CD8-positive, alpha-beta memory T cell (primary cell): ENCODE measurements at places on chromosomes 6 and 20. TPM values are rescaled to one million over a fixed set of nuclear protein-coding genes. Genes with fewer than 3 reads are reported as not detected.

WASF1 gene
- total RNA-seq: 1.8 TPM

DNA sequence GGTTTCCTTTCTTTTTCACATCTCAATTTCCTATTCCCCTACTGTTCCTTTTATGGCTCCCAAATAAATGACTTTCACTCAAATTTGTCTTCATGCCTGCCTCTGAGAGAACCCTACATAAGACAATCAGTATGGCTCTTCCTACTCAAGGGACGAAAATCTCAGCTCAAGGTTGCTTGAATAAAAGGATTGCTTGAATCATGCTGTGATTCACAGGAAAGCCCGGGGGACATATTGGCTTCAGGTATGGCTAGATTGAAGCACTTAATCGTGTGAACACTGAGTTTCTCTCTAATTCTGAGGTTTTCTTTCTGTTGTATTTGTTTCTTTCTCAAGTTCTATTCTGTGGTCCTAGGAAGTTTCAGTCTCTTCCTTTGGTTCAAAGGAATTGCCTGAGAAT, 140.3 kb upstream of the SULF2 start:
- DNase-seq: no peak
- no peaks in the 10 kb centered on the region for H3K4me1 ChIP-seq
- no peaks in the 10 kb centered on the region for H3K36me3 ChIP-seq
- no peak overlapping the region for H3K4me3 ChIP-seq

GRCh38 chr20:52981051-52981450, 8.9 kb downstream of the TSHZ2 start:
- H3K27me3 ChIP-seq: no peaks in the 10 kb centered on the region
- H3K4me3 ChIP-seq: no peak overlapping the region
- H3K36me3 ChIP-seq: no peaks in the 10 kb centered on the region
- peaks cover 11% of the 10 kb centered on the region for H3K4me1 ChIP-seq

DNA sequence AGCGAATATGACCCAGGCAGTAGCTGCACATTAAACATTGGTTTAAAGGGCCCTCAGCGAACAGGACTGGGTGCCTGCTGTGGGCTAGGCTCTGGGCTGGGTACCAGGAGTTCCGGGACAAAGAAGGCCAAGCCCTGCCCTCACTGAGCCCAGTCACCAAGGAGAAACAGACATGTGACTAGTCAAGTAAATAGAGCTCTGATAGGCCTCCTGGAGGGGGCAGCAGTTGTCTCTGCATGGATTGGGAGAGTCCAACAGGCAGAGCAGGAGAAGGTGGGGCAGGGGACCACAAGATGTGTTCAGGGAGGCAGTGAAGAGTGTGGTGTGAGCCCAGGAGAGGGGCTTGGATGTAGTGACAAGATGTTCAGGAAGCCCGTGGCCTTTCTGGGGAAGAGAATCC, 3.1 kb downstream of the HM13 start:
- H3K36me3 ChIP-seq: peaks cover 8% of the 10 kb centered on the region
- no peak overlapping the region for H3K4me3 ChIP-seq
- H3K27ac ChIP-seq: no peak overlapping the region
- H3K27me3 ChIP-seq: no peaks in the 10 kb centered on the region

DNA sequence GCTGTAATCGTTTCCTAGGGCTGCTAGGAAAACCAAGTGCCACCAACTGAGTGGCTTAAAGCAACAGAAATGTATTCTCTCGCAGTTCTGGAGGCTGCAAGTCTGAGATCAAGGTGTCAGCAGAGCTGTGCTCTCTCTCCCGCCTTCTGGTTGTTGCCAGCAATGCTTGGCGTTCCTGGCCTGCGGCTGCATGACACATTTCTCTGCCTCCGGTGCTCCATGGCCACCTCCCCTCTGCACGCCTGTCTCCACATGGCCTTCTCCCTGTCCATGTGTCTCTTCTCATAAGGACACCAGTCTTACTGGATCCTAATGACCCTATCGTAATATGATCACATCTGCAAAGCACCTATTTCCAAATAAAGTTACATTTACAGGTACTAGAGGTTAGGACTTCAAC, 91.7 kb upstream of the AKAP12 start:
- H3K36me3 ChIP-seq: no peaks in the 10 kb centered on the region
- no peak overlapping the region for H3K4me3 ChIP-seq
- H3K4me1 ChIP-seq: no peaks in the 10 kb centered on the region
- H3K27ac ChIP-seq: no peak overlapping the region
- no peak for DNase-seq
